ENCODE measurements at places on chromosomes 5 and 9.

DNA sequence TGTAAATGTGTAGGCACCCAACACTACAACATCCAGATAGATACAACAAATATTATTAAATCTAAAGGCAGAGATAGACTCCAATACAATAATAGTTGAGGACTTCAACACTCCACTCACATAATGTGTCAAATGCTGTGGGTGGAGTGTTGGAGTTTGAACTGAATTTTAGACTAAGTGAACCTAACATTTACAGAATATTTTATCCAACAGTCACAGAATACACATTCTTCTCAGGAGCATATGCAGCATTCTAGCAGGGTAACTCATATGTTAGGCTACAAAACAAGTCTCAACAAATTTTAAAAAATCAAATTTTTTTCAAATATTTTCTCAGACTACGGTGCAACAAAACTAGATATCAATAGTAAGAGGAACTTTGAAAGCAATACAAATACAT lies 648.7 kb upstream of the CDH18 start:
- no peak for DNase-seq

DNA sequence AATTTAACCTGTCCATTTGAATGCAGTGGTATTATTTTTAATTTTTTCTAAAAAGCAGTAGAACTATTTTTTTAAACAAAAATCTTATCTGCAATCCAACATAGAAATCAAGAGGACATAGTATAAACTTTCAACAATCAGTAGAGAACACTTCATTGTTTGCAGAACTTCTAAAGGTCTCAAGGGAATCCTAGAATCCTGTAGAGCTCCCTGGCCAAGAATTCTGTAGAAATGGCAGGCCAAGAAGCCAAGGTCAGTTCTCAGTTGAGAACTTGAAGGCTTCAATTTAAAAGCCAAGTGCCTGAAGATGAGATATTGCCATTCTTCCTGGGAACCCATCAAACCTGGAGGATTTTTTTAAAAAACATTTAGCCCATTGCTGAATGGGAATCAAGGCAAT lies 199.2 kb upstream of the KLF4 start:
- DNase-seq = no peak

DNA sequence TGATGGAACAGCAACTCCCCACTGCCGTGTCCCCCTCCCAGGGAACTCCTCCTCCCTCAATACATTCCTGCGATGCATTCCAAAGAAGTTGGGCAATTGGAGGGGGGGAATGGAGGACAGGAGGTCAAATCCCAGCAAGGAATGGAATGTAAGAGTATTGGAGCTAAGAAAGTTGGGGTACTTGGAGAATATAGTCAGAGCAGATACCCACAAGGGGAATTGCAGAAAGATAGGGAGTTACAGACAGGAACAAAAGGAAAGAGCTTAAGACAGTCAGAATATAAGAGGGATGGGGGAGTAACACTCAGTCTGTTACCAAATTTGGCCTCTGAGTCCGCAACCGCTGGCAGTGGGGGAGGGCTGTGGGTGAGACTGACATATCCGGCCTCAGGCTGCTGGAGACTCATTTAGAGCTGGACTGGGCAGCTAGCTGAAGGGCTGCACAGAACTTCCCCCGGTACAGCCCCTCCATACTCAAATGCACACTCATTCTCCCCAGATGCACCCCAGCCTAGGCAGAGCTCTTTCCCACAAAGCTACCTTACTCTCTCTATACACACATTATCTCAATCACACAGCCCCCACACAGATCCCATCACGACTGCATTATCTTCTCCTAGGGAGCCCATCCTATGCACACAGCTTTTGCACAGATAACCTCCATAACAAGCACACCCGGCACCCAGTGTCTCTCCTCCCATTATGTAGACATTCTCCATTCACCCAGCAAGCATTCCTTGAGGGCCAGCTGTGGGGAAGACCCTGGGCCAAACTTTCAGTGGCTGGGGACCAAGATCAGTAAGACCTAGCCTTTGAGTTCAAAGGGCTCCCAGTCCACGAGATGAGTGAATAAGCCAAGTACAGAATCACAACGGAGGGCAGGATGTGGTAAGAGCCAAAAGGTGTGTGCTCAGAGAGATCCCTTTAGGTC lies 3.7 kb downstream of the TLN1 start:
- DNase-seq = no peak

DNA sequence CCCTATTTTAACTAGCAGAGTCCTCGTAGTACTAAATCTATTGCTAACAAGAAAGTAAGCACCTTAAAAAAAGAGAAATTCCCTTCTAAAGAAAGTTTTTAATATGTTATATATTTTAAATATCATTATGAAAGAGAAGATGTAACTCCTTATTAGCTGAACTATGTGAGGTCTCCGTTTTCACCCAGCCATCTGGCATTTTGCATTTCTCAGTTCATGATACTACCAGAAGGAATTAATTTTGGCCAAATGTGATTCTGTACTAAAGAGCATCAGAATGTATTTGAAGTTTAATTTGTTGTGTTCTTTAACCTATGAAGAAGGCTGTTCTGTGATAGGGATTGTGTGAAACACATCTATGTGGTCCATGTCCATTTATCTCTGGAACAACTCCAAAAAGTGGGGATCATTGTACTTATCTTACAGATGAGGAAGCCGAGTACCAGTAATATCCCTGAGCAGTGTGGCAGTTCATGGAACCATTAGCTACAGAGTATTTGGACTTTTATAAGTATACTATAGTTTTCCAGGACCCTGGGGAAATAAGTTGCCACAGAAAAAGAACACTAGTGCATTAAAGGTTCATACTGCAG lies 29.8 kb downstream of the TNFAIP8 start:
- no peak for DNase-seq

GRCh38 chr9:101047848-101048397 lies 19.4 kb downstream of the PLPPR1 start:
- DNase-seq = no peak

DNA sequence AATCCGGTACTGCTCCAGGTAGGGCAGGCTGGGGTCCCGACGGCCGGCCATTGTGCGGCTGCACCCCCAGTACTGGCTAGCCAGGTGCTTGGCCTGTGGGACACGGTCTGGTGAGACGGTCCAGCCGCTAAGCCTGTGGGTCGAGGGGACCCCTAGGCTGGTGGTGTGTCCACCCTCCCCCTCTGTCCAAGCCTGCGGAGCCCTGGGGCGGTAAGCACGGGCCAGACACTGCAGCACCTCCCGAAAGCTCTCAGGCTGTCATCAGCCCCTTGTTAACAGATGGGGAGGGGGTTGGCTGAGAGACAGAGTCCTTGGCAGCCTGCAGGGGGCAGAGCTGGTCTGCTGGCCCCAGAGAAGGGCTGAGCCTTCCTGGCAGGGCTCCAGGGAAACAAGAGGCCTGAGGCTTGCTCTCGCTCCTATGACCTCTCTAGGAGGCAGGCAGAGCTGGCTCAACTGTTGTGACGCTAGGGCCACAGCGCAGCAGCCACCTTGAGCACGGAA lies 11.8 kb upstream of the MRNIP start:
- no peak for DNase-seq

- no peak for DNase-seq
Measured at GRCh38 chr9:120839146-120839545, 3.6 kb downstream of the PSMD5 start.

DNA sequence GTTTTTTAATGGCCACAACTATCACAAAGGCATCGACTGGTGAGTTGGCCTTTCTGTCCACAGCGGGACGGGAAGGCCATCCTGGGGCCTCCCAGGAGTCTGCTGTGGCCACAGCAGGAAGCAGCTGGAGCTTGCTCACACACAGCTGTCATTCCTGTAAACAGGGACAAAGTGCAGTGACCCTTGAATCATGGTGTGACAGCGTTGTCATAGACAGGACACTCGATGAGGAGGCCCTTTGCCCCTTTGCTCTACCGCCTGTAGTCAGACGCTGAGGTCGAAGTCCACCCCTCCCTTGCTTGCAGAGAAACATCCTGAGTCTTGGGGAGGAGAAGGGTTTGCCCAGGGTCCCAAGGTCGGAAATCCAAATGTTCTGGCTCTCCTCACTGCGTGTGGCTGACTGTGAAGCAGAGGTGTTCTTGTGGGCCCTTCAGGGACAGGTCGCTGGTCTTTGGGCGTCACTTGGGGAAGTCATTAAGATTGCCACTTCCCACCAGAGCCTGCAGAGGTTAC lies 35.1 kb downstream of the NDST1 start:
- no peak for DNase-seq

DNA sequence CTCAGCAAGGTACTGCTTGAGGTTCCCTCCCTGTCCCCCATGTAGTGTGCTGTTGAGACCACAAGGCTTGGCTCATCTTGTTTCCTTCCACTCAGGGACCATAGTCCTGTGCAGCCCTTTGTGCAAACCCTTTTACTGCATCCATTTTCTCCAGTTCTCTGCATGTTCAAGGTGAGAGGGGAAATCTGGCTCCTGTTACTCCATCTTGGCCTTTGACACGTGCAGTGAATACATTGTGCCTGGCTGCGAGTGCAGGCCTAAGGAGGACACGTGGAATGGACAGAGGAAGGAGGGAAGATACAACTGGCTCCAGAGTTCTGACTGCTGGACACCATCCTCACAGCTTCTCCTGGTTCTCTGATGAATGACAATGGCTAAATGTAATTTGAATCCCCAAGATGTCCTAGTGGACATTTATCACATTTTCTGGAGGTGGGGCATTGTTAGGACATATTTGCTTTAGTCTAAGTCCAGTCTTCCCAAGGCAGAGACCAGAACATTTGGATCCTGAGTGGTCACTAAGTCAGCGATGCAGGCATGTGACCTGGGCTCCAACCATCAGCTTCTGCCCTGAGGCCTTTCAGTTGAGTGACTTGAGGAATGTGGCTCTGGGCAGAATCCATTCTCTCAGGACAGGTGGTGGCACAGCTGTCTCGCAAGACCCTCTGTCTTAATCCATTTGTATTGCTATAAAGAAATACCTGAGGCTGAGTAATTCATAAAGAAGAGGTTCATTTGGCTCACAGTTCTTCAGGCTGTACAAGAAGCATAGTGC lies 189.0 kb upstream of the DAP start:
- no peak for DNase-seq

GRCh38 chr5:15650266-15650665 lies 150.3 kb downstream of the FBXL7 start:
- DNase-seq = no peak

DNA sequence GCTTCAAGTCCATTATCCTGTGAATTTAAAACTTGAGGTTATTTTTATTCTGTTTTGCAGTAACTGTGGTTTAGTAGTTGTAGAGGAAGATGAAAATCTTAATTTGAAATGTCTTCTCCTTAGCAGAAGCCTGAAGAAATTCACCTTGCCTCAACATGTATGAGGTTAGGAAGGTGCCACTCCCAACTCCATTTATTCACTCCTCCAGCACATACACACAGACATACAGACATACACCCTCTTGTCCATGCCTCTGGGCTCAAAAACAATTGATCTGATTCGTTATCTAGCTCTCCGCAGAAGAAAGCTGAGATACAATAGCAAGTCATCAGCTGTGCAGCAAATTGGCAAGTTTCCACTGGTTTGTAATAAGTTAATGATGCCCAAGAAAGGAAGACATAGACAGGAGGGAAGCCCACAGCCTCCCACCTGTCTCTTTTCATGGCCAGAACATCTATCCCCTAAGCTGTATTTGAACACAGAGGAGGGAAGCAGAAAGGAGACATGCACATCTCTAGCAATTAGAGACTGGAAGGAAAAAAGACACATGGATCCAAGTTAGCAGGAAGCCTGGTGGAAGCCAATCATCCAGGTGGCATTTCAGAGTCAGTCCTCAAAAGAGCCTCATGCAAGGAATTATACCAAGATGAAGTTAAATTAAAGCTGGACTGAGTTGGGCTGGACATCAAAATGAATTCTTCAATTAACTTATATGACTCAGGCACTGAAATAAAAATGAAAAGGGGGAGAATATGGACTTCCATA lies 257.9 kb downstream of the ASTN2 start:
- no peak for DNase-seq

- no peak for DNase-seq
Measured at GRCh38 chr9:91677822-91678436, 254.3 kb upstream of the NFIL3 start.

DNA sequence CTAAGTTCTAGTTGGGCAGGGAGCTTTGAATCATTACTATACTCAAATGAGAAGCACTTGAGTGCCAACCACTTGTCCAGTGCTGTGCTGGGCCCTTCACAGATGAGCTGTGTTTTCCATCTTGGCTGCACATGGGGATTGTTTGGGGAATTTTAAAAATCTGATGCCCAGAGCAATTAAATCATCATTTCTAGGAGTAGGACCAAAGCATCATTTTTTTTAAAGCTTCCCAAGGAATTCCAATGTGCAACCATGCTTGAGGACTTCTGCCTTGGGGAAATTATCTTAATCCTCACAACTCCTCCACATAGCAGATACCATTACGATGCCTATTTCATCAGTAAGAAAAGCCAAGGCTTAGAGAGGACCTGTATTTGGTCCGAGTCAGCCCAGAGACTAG lies 131.4 kb downstream of the TMEM174 start:
- no peak for DNase-seq

- DNase-seq = no peak
Measured at GRCh38 chr9:4618700-4619099, 43.4 kb upstream of the PLPP6 start.

GRCh38 chr9:69590266-69590665 lies 81.9 kb downstream of the APBA1 start:
- no peak for DNase-seq

DNA sequence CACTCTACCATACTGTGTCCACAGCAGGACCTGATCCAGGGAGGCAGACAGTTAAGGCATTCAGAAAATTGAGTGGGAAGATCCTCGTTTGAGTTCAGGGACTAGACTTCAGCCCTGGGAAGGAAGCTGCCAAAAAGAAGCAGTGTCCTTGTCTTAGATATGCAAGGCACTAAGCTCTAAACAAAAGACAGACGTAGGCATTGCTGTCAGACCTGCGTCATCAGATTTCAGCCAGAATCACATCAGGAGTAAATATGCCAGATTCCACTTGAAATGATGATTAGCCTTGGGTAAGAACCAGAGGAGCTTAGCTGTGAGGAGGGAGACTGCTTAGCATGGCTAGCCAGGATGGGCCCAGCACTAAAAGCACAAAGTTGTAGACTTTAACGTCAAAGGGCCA lies 56.7 kb downstream of the MAMDC2 start:
- no peak for DNase-seq

DNA sequence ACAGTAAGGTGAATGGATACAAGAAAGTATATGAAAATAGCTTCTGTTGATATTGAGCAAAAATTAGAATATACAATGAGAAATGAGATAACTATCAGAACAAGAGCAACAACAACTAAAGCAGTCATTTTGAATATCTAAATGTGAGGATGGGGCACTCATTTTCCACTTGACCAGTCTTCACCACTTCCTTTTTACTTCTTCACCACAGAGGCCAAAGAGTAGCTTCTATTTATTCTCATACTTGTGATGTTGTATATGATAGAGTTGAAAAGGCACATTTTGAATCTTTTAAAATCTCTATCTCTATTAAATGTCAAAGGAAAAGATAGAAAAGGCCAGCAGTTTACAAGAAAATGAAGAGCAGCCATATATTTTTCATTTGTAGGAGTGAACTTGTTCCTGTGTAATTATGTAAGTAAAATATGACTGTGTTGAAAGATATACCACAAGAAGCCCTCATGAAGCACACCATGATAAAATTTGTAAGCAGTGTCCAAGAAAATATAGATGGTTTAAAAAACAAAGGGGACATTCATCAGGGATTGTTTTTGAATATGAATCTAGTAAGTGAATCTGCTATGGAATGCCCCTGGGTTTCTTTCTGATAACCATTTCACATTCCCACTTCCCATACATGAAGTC lies 39.2 kb downstream of the ADAMTS19 start:
- no peak for DNase-seq
